ENCODE measurements at places on chromosomes 5 and 9.

- no peaks in the 10 kb centered on the region for H3K36me3 ChIP-seq
- H3K27ac ChIP-seq = no peak overlapping the region
- H3K4me3 ChIP-seq = no peak overlapping the region
- H3K27me3 ChIP-seq = no peaks in the 10 kb centered on the region
These were observed 83.8 kb downstream of the UGCG start for GRCh38 chr9:111980398-111980797.

DNA sequence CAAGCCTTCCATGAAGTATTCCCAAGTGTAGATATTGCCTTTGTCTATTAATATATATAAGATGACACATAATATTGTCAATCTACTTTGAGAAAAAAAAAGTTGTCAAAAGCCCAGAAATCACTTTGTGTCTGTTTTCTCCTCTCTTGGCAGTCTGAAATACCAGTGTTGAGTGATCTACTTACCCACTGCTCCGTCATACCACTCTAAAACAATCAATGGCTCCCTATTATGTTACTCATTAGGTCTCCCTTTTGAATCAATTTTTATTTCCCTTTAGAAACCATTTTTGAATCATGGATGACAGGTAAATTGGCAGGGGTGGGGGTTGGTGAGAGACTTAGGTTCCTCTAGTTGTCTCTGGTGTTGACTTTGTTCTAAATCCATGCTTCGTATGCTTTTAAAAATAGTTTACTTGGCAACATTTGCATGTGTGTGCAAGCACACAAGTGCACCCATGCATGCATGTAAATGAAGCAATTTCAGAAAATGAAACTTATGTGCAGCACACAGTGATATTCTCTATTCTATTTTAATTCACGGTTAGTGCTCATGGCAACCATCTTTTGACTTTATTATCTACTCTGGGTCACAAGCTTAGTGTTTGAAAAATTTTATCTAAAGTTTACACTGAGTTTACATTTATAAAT lies 378.9 kb downstream of the RAB3C start:
- no peaks in the 10 kb centered on the region for H3K36me3 ChIP-seq
- no peak for DNase-seq
- no peaks in the 10 kb centered on the region for H3K27me3 ChIP-seq

GRCh38 chr9:76153902-76154629 lies 240.2 kb downstream of the RFK start:
- H3K4me3 ChIP-seq = no peak overlapping the region
- H3K4me1 ChIP-seq = no peaks in the 10 kb centered on the region
- peaks cover 14% of the 10 kb centered on the region for H3K36me3 ChIP-seq
- no peak overlapping the region for H3K27ac ChIP-seq

DNA sequence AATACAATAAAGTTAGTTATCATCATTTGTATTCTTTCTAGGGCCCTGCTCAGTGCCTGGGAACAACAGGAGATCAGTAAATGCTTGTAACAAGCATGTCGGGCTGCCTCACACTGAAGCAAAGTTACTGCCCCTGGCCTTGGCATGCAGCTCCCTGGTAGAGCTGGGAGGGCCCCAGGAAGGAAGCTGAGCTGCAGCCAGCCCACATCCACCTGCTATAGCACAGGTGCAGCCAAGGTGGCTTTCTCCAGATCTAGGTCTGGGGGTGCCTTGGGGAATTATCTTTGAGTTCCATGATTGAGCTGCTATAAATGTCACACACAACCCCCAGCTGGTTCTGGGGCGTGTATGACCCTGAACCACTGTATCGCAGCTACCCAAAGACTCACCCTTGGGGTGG lies 293.4 kb upstream of the MSX2 start:
- H3K36me3 ChIP-seq = no peaks in the 10 kb centered on the region
- no peak for DNase-seq
- no peaks in the 10 kb centered on the region for H3K4me1 ChIP-seq
- H3K27ac ChIP-seq = no peak overlapping the region
- no peak overlapping the region for H3K4me3 ChIP-seq

DNA sequence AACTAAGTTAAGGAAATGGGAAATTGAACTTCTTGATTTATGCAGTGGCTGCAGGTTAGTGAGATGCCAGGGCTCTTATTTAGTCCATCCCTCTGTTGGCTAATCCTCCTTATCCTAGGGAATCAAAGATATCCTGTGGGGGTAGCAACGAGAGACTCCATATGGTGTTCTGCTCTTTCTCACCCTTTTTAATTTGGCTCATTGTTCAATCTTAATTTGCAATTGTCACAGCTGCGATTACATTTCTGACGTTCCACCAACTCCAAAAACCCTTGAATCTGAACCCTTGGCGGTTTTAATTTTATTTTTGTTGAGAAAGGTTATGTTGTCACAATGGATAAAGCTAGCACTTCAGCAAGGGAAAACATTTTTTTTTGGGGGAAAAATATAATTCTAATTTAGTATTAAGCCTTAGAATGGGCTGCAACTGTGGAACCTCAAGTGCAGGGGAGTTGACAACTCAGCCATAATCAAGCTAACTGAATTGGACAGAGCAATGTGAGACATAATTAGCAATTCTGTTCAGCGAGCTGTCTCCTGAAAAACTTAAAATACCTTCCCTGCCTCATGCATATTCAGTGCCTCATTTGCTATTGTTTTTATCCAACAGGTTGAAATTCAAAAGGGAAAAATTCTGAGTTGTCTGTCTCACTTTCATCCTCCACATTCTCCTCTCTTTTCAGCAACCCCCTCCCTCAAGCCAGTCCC lies 91.3 kb downstream of the MAT2B start:
- DNase-seq = no peak
- H3K4me3 ChIP-seq = no peak overlapping the region
- no peaks in the 10 kb centered on the region for H3K27me3 ChIP-seq
- H3K27ac ChIP-seq = no peak overlapping the region
- H3K36me3 ChIP-seq = no peaks in the 10 kb centered on the region

DNA sequence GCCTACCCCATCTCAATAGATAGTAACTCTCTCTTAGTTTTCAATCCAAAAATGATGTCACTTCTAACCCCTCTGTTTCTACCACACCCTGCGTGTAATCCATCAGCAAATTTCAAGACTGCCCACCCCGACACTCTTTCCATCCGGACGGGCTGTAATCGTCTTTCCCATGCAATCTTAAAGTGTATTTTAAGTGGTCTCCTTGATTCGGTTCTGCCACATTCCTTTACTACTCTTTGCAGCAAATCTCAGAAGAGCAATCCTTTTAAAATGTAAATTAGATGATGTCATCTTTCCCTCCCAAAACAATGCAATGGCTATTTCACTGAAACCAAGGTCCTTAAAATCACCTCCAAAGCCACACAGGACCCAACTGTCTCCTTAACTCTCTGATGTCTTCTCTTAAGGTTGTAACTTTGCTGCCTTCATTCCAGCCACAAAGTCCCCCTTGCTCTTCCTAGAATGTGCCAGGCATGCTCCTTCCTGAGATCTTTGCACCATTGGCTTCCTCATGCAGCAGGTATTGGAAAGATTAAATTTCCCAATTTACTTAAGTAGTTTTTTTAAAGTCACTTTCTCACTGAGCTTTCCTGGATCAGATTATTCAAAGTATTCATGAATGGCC lies 932.5 kb upstream of the WWC1 start:
- no peaks in the 10 kb centered on the region for H3K36me3 ChIP-seq
- no peak for DNase-seq
- H3K4me1 ChIP-seq = no peaks in the 10 kb centered on the region
- H3K27me3 ChIP-seq = no peaks in the 10 kb centered on the region
- no peak overlapping the region for H3K4me3 ChIP-seq
- H3K27ac ChIP-seq = no peak overlapping the region

DNA sequence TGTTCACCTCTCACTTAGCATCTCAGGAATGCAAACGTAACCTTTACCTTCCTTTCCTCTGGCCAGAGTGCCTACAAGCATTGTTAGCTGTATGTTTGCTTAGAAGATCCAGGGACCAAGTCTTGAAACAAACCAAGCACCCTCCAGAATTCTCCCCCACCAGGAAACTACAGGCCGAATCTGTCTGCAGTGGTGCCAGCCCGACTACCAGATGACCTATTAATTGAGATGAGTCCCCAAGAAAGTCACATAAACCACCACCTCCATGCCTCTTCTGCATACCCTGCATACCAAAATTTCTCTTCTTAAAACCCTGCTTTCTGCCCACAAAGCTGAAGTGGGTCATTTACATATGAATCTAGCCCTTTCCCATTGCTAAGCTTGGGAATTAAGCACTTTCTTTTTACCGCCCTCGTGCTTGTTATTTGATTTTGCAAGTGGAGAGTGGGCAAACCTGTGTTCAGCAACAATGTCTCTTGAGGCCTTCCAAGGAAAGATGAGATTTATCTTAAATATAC lies 1239.1 kb downstream of the CDH12 start:
- no peak overlapping the region for H3K27ac ChIP-seq
- H3K4me1 ChIP-seq = no peaks in the 10 kb centered on the region
- no peak overlapping the region for H3K4me3 ChIP-seq
- H3K36me3 ChIP-seq = no peaks in the 10 kb centered on the region

DNA sequence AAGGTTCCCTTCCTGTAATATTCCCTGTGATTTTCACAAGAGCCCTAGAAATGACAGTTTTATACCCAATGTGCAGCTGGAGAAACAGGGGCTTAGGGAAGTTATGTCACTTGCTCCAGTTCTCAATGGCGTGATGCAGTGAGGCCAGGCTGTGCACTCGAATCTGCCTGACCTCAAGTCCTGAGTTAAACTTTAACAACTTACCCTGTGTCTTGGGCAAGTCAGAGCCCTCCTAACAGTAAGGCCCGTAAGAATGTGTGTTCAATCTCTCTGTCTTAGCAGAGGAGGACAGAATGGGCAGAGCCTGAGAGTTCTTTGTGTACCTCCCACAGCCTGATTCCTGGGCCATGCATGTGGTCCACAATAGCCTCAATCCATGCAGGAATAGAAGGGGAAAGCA lies 181.1 kb downstream of the TRIM32 start:
- no peak overlapping the region for H3K27ac ChIP-seq
- no peak overlapping the region for H3K4me3 ChIP-seq
- H3K36me3 ChIP-seq = no peaks in the 10 kb centered on the region
- DNase-seq = no peak
- H3K27me3 ChIP-seq = no peaks in the 10 kb centered on the region
- no peaks in the 10 kb centered on the region for H3K4me1 ChIP-seq

DNA sequence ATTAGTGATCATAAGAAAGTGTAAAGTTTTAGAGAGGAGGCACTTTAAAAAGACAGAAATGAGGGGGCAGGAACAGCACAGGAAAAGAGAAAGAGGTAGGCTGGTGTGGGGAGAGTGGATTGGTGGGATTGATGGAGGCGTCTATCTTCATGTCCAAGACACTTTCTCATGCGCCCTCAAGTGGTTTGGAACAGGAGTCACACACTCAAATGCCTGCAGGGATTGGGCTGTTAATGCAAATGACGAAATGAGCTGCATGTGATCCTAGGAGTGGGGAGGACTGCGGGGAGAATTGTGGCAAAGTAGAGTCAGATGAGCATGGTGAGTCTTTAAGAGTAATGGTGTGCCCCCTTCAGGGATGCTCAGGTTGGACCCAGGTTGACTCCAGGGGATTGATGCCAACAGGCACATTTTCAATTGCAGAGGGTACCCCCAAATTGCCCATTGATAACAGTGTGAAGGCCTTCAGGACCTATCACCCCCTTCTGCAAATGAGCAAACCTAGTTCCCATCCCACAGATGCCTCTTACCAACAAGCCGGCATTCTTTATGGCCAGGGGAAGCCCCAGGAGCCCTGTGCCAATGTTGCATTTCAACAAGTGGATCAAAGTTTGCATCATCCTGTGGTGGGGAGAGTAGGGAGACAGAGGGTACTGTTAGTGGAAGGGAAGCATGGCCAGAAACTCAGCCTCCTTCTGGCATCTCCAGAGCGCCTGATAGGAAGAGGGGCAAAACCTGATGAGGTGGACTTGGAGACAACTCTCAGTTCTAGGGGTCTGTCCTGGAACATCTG lies 5.3 kb downstream of the SLC36A3 start:
- H3K27me3 ChIP-seq = no peaks in the 10 kb centered on the region
- H3K27ac ChIP-seq = no peak overlapping the region
- no peak overlapping the region for H3K4me3 ChIP-seq
- DNase-seq = no peak
- peaks cover 4% of the 10 kb centered on the region for H3K4me1 ChIP-seq
- no peaks in the 10 kb centered on the region for H3K36me3 ChIP-seq

- H3K36me3 ChIP-seq = no peaks in the 10 kb centered on the region
- no peaks in the 10 kb centered on the region for H3K27me3 ChIP-seq
- no peak for DNase-seq
- no peak overlapping the region for H3K4me3 ChIP-seq
These were observed 8.8 kb upstream of the SLC6A7 start for GRCh38 chr5:150181027-150181426.

DNA sequence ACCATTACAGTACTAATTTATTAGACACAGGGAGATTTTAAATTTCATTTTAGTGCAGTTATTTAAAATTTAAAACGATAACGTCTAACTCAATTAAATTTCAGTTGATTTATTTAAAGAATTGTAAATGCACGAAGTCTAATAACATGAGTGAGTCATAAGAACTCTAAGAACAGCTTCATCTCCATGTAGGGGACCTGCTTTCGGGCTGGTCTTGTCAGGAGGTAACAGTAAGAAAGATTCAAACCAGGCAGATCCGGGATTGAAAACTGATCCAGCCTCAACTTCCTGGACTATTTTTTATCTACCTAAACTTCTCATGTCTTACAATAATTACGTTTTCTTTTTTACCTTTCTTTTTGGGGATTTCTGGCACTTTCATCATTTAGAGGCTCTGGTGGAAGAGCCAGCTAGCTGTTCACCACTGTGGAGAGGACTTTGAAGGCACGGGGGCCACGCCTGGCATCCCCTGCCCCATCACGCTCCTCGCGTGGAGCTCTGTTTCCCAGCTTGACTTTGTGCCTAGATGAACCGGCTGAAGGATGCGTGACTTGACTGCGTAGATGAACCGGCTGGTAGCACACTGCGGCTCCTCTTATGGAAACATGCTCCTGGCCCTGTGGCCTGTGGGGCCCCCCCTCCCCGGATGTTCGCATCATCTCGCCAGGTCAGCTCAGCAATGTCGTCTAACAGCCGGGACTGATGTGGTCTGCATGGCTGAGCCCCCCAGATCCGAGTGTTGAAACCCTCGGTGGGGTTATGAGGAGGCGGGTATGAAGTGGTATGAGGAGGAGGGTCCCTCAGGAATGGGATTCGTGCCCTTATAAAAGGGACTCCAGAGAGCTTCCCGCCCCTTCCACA lies 26.0 kb downstream of the NDUFS6 start:
- peaks cover 13% of the 10 kb centered on the region for H3K36me3 ChIP-seq
- no peaks in the 10 kb centered on the region for H3K4me1 ChIP-seq
- H3K4me3 ChIP-seq = no peak overlapping the region
- no peak for DNase-seq
- no peak overlapping the region for H3K27ac ChIP-seq
- no peaks in the 10 kb centered on the region for H3K27me3 ChIP-seq

DNA sequence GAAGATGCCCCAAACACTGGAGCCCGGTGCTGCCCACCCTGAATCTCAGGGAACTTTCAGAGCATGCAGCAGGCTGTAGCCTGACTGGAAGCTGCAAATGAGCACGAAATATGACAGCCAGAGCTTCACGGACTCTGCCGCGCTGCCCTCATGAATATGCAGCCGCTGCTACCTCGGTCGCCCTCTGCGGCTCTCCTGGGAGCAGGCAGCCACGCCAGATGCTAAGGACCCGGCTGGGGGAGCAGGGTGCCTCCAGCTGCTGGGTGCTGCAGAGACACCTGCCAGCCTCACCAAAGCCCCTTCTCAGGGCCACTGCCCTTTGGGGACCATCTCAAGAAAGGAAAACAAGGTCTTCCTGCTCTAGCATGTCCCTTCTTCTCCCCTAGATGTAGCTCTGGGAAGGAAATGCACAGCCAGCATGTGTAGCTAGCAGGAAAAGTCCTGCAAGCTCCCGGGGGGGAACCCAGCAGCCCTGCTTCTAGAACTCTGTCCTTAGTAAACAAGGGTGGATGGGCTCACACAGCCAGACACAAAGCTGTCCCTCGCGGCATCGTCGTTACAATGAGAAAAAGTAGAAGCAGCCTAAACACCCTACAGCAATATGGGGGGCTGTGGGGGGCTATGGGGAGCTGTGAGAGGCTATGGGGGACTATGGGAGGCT lies 56.8 kb upstream of the OLFM1 start:
- H3K27me3 ChIP-seq = peaks cover 5% of the 10 kb centered on the region
- no peak for DNase-seq
- H3K4me1 ChIP-seq = no peaks in the 10 kb centered on the region
